AG09309 (cell line): ENCODE measurements at places on chromosomes 3 and 15.

DNA sequence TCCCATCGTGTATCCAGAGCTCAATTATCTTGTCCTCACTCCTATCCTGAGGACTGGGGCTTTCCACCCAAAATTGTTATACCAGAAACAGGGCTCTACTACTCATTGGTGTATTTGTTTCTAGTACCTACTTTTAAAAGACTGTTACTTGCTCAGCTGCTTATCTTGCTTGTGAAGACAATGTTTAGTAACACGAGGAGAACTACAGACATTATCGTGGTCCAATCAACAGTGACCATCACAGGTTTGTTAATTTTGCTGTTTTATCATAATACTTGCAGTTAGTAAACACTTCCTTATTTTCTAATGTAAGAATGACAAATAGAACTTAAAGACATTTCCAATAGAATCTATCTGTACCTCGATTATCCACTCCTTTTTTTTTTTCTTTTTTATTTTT lies 13.5 kb downstream of the LRCH3 start:
- DNase-seq: no peak

DNA sequence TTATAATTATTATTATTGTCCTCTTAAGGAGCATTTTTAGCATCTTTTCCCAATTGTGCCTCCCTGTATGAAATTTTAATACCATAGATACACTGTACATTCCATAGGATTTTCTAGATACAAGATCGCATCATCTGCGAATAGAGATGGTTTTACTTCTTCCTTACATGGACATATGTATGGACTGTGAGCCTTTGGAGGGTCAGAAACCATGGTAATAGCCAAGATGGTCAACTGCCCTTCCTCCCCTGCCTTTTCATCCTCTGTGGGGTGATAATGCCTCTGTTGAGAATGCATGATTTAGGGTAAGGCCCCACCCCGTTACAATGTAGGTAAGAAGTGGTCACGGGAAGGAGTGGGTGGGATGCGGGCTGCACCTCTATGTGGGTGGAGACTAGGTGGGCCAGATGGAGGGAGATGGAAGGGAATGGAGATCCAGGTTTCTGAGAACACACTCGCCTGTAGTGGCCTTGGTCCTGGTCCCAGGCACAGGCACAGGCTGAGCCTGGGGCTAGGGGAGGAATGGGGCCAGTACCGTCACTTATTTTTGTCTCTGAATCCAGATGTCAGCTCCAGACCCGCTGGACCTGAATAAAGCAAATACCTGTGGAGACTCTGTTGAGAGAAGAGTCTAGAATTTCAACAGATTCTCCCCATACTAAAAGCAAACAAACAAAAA lies 31.7 kb downstream of the GOLGA6A start:
- no peak for DNase-seq

- no peak for DNase-seq
These were observed 4.0 kb upstream of the PARP6 start for GRCh38 chr15:72276326-72276700.

DNA sequence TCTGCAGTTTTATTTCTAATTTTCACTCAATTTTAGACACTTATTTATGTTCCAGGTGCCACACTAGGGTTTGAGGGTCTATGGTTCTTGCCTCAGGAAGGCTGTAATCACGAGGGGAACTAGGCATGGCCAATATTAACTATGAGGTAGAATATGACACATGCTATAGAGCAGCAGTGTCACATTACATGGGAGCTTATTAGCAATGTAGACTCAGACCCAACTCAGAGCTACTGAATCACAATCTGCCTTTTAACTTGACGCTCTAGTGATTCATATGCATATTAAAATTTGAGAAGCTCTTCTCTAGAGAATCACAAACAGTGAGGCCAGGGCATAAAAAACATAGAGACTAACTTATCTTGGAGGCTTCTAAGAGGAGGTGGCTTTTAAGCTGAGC lies 32.8 kb upstream of the MRPL3 start:
- peak; percentile 41 for DNase-seq

GRCh38 chr15:69754313-69754712 lies 301.7 kb downstream of the RPLP1 start:
- no peak for DNase-seq

DNA sequence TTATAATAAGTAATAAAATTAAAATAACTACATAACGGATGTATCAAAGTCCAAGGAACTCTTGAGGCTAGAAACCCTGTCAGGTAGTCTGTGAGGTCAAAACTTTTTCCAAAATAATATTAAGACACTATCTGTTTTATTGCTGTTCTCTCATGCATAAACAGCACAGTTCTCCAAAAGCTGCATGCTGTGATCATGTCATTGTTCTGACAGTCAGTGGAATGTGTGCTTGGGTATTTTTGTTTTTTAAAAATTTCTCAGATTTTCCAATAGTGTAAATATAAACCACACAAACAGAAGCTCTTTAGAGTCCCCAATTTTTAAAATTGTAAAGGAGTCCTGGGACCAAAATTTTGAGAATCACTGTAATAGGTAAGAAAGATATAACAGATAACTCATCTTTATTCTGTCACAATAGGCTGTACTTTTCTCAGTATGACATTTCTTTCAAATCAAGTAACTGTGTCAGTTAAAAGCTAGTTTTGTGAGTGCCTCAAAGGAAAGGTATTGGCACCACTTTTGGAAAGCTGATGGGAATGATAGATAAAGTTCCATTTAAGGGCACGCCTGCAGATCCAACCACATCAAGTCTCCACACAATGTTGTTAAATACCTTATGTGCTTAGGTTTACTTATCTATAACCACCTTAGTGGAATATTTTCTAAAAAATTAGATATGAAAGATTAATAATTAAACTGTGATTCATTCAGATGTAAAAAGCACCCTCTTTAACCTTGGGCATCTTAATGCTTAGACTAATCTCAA lies 49.3 kb downstream of the CEP152 start:
- DNase-seq: no peak

DNA sequence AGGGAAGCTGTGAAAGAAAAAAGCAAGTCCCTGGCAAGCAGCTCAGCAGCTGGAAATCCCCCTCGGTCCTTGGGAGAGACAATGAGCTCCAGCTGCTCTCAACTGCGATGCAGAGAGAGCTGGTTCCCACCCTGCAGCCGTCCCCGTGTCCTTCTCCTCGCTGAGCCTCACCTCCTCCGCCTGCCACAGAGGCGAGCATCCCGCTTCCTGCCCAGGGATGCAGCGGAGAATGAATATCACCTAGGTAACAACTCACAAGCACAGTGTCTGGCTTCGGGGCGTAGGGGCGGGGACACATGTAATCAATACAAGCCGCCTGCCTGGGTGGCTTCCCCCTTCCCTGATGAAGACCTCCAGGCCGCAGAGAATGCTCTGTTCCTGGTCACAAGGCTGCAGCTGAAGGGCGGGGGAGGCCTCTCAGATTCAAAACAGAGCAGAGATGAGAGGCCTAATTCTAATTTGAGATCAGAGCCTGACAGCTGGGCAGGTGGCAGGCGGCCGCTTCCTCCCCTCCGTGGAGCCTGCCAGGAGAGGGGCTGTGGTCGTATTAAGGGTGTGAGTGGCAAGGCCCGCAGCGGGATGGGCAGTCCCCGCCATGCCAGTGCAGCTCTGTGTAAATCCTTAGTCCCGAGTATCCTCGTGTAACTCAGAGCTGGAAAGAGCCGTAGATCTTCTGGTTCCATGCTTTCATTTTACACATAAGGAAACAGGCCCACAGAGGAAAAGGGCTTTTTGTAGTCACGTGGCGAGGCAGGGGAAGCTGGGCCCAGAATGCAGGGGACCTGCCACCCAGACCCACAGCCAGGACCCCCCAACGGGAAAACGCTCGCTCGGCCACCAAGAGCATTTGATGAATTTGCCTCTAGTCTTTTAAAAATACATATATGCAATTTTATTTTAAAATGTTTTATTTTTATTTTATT lies 24.3 kb downstream of the ZDHHC19 start:
- DNase-seq: no peak

DNA sequence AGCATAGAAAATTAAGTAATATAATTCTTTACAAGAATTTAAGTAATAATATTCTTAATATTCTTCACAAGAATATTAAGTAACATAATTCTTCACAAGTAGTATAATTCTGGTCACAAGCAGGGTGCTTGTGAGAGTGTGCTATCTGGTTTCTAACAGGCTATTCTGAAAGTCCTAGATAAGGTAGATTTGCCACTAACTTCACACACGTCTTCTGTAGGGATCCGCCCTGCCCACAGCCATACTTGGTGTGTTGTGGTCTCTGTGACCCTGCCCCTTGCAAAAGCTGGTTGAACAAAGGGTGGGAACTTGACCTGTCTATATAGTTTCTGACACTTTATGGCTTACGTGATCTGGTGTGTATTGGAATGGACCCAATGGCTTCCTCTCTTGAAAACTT lies 253.4 kb upstream of the MDFIC2 start:
- no peak for DNase-seq

- peak; percentile 67 for DNase-seq
These were observed 3.7 kb downstream of the IGF2BP2 start for GRCh38 chr3:185820973-185821758.

GRCh38 chr15:100018191-100018590 lies 285.0 kb upstream of the LYSMD4 start:
- no peak for DNase-seq

DNA sequence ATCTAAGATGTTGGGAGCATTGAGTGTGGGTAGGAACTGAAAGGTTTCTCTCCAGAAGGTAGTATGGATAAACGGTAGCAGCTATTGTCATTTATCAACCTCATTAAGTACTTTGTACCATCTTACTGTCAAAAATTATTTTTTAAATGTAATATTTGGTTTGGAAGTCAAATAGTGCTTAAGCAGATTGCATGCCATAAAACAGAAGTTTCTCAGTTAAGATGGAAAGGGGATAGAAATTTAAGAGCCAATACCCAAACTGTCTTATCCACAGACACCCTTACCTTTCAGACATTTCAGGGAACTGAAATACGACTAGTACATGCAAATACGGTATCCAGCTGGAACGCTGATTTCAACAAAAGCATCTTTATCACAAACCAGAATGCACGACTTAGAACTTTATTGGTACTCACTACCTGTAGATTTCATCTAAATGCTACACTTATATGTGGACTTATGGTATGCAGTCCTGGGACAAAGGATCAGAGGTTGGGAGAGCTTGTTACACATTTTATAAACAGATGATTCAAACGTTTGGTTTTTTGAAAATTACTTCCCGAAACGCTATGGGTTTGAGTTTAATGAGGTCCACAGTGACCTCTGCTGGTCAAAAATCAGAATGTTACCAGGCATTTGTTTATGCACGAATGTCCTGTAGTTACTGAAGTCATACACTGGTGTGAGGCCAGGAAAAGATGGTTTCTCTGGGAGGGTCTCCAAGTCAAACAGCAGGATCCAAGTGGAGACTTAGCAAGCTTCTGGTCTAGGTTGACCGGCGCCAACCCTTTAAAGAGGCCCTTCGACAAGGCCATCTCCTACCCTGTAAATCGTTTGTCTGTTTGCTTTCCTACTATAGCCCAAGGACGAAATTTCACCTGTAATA lies 45.7 kb upstream of the DUT start:
- DNase-seq: peak; percentile 47

GRCh38 chr3:151609491-151609890 lies 124.2 kb upstream of the AADACL2 start:
- no peak for DNase-seq

DNA sequence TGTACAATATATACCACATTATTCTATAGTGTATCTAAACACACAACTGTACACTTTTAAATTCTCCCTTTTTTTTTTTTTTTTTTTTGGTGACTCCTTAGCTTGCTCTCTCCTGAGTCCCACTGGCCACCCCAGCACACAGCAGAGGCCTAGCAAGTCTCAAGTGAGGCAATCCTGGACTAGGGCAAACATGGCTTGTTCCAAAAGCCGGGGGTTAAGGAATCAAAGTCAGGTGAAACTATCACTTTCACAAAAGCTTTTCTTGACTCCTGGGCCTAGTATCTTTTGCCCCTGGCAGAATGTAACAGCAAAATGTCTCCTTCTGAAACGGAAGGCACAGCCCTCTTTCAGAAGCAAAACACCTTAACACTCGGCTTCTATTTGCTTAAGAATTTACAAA lies 5.8 kb downstream of the EOMES start:
- DNase-seq: no peak

DNA sequence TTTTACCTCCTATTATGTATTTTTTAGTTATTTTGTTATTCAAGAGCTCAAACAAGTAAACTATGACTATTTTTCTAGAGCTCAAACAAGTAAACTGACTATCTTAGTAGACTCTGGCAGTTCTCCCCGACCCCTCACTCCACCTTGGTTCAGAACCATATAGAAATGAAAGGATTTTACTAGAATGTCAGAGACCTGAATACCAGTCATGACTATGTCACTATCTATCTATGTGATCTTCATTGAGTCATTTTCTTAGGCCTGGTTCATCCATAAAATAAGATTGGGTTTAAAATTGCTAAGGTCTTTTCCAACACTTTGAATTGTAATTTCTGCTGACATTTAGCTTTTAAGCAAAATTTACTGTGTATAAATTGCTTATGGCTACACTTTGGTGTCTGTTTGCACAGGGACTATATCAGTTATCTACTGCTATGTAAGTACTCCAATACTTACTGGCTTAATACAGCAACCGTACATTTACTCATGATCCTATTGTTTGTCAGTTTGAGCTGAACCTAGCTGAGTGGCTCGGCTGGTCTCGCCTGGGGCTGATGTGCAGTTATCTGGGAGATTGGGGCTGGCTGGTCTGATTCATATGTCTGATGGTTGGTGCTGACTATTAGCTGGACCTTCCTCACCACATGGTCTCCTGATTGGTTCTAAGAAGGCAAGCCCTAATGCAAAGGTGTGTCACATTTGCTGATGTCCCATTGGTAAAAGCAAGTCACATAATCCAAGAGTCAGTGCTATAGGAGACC lies 37.0 kb downstream of the RASA2 start:
- no peak for DNase-seq

GRCh38 chr3:85572426-85572825 lies 613.6 kb downstream of the CADM2 start:
- no peak for DNase-seq

DNA sequence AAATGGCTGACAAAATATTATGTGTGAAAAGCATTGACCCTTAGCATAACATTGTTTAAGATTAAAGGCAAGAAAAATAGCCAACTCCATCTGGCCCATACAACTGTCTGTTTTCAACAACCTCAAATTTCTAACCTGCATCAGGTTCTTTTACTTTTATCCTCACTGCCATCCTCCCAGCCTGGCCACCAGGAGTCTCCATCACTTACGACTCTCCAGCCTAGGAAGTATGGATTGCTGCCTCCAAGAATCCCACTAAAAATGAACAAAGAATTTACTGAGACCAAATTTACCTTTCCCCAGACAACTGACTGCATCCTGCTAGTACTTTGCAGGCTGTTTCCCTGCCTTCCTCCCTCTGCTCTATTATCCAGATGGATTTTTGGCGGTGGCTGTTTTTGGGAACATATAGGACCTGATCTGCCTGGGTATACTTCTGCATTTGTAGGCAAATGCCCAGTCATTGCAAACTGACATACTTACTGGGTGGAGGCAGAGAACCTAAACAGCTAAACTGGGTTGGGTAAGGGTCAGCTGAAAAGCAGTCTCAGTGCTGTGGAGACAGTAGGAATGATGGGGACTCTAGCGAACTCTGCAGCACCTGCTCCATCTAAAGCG lies 144.2 kb downstream of the GHSR start:
- DNase-seq: no peak
